ENCODE measurements at places on chromosomes 16 and 17. TPM values are rescaled to one million over a fixed set of nuclear protein-coding genes. Genes with fewer than 3 reads are reported as not detected.

RAB11FIP4 gene
- 35.5 TPM for total RNA-seq

ZNF319 gene
- 14.6 TPM for total RNA-seq

RABEP1 gene
- 38.0 TPM for total RNA-seq

MPP2 gene
- total RNA-seq, result 0.56 TPM

SLFN12L gene
- total RNA-seq, result 95.4 TPM

Data from activated CD8-positive, alpha-beta memory T cell treated with anti-CD3 and anti-CD28 coated beads, Interleukin-2, amount 10 ng/mL, durations not matched to agents 7 days and 5 days (primary cell).